Foreskin fibroblast (primary cell): ENCODE measurements at places on chromosomes 13 and 19.

DNA sequence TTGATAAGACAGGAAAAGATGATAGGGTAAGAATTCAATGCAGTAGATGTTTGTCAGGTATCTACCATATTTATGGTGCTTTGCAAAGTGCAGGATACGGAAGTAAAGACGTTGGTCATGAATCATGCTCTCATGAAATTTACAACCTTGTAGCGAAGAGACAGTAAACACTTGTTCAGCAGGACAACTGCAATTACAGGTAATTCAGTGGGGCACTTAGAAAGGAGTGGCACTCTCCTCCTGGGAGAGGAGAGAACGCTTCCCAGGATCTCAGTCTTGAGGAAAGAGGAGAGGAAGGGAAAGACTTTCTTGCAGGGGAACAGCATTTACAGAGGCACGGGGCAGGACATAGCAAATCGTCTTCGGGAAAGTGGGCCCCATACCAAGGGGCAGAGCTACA lies 46.4 kb downstream of the SOX1 start:
- DNase-seq = no peak

DNA sequence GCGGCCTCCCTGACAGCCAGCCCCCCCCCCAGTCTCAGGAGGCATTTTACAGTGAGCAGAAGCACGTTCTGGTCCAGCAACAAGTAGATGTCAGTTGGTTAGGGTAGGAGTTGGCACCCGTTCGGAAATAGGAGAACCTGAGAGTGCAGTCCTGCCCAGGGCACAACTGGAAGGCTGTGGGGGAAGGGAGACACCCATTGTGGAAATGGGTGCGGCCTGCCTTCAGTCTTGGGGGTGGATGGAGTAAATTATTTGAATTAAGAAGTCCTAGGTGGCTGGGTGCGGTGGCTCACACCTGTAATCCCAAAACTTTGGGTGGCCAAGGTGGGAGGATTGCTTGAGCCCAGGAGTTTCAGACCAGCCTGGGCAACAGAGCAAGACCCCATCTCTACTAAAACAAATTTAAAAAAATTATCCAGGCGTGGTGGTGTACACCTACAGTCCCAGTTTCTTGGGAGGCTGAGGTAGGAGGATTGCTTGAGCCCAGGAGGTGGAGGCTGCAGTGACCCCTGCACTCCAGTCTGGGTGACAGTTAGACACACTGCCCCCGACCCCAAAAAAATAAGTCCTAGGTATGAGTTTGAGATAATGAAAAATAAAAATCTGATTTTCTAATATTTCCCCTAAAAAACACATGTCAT lies 1.2 kb downstream of the CIRBP start:
- no peak for DNase-seq

- DNase-seq = no peak
Measured at GRCh38 chr13:44961997-44962396, 27.3 kb downstream of the NUFIP1 start.

DNA sequence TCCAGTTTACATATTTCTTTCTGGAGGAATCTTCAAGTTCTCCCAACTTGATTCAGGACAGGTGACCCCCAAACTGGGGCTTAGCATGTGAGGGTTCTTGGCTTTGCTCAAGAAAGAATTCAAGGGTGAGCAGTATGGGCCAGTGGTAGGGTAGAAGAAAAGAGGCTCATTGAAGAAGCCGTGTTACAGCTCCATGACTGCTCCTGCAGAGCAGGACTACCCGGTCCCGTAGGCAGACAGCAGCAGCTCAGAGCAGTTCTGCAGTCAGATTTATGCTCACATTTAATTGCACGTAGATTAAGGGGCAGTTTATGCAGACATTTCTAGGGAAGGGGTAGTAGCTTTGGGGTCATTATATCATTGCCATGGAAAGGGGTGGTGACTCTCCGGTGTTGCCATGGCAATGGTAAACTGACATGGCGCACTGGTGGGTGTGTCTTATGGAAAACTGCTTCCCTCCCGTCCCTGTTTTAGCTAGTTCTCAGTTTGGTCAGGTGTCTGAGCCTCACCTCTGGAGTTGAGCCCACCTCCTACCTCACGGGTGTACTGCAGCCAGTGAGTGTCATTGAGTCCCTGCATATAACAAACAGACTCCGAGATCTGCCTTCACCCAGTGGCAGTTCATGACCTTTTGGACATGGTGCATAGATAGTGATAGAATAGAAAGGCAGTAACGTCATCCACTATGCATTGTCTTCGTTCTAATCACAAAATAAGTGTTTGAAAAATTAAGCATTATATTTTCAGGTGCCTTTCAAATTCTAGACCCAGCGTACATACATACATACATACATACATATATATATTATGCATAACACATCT lies 16.0 kb upstream of the ZNF792 start:
- no peak for DNase-seq

DNA sequence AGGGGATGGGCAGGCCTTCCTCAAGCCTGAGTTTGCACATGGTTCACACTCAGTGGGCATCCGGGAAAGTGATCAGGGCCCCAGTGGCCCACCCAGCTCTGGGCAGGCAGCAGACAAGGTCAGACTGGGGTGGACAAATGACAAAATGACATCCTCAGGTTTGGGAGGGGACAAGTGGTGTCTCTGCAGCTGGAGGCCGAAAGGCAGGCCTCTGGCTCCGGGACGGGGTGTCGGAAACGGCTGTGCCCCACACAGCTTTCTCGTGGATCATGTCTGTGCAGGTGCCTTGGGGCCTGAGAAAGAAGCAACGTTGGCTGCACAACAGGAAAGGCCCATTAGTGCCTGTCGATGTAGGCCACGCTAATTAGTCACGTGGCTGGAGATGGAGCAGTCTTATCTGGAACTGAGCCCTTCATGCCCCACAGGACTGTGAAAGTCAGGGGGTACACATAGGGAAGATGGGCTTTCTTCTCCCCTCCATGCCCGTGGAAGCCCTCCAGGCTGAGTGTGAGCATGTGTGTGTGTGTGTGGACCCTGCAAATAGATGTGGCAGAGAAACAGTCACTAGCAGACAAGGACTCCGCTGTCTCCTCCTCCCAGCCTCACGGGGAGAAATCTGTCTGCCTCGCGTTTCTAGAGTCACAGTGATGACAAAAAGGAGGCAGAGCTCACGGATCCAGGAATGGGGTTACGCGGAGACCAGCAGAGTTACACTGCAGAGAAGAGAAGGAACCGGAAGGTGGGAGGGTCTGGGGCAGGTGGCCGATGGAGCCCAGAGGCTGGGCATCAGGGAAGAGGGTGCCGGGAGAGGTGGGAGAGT lies 44.2 kb downstream of the CHST8 start:
- DNase-seq = no peak

- no peak for DNase-seq
Measured at GRCh38 chr13:27500806-27501534, 50.6 kb upstream of the MTIF3 start.

DNA sequence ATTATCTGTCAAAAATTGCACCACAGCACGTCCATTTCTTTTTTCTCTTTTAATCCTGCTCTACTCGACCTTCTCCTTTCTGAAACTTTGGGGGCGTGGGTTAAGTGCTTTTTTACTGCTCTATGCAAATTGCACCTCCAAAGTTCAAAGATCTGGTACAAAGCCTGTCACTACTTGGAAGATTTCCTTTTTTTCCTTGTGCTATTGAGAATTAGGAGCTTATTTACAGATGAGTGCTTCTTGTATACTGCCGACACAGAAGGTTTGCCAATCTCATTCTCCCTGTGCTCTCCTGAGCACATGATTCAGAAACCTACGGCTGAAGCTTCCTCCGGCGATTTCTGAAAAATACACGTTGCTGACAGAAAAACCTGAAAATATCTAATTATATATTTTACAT lies 94.8 kb downstream of the TEX29 start:
- DNase-seq = no peak

DNA sequence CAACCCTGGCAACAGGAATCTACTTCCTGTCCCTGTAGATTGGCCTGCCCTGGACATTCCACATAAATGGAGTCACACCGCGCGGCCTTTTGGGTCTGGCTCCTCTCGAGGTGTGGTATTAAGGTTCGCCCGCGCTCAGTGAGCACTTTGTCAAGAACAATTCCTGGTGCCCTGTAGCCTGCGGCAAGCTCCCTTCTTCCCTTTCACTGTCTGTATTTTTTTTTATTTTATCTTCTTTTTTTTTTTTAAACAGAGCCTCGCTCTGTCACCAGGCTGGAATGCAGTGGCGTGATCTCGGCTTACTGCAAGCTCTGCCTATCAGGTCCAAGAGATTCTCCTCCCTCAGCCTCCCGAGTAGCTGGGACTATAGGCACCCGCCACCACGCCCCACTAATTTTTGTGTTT lies 28.3 kb downstream of the PEX11G start:
- DNase-seq = no peak

GRCh38 chr13:23859455-23859854 lies 29.7 kb downstream of the MIPEP start:
- no peak for DNase-seq

DNA sequence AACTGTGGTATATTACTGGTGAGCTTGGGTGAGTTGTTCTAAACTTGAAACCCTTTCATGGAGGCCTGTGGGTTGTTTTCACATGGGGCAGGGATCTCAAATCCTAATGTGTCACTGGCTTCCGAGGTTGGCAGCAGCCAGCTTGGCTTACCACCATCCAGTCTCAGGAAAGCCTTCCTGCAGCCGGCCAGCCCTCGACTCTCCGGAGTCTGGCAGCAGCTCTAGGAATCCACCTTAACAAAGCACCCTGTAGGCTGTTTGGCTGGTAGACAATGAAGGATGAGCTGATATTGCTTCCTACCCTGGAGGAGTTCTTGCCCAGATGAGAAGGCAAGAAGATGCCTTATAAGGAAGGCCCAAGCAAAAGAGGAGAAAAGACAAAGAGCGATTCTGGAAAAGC lies 188.3 kb downstream of the KLF12 start:
- peak; percentile 48 for DNase-seq
